ENCODE measurements at places on chromosomes 1 and 21.

DNA sequence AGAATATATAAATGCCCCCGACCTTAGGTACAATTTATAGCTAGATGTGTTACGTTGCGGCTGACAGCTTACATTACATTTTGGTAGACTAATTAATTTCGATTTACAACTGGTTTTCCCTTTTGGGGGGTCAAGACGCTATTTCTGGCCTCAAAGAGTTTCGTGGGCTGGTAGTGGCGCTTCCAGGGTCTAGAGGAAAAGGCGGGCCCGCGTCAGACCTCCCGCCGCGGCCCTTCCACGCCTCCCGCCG, 391 bp downstream of the IFT25 start:
- H3K36me3 ChIP-seq = peaks cover 4% of the 10 kb centered on the region
- H3K27me3 ChIP-seq = no peaks in the 10 kb centered on the region
- peak overlapping the region; percentile 60 for H3K4me3 ChIP-seq
- peak overlapping the region; percentile 72 for H3K27ac ChIP-seq
- peaks cover 71% of the 10 kb centered on the region for H3K4me1 ChIP-seq

DNA sequence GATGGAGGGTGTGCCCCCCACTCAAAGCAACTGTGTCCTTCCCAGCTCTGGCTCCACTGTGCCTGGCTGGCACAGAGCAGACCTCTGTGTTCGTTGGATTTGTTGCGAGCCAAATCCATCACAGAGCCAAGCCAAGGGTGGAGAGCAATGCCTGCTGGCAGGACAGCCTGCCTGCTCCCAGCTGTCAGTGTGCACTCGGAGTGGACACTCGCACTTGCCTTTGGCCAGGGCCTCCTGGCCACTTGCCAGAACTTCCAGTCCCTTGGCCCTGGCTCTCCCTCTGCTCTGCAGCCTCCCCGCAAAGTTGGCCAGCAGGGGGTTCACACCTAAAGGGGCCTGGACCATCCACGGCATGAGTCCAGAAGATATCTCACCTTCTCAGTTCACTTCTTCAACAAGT, 16.4 kb downstream of the HEYL start:
- H3K4me1 ChIP-seq = no peaks in the 10 kb centered on the region
- H3K27ac ChIP-seq = no peak overlapping the region
- DNase-seq = no peak

- DNase-seq = no peak
- H3K27ac ChIP-seq = no peak overlapping the region
- peaks cover 5% of the 10 kb centered on the region for H3K4me1 ChIP-seq
- H3K27me3 ChIP-seq = peaks cover 5% of the 10 kb centered on the region
These were observed 27.1 kb downstream of the ACTA1 start for GRCh38 chr1:229406798-229407197.

- H3K4me3 ChIP-seq = no peak overlapping the region
- H3K36me3 ChIP-seq = peaks cover 2% of the 10 kb centered on the region
- no peak for DNase-seq
- H3K4me1 ChIP-seq = peaks cover 7% of the 10 kb centered on the region
- no peaks in the 10 kb centered on the region for H3K27me3 ChIP-seq
These were observed 35.7 kb downstream of the CTNNBIP1 start for GRCh38 chr1:9874412-9874811.

- H3K4me3 ChIP-seq = no peak overlapping the region
- no peak overlapping the region for H3K27ac ChIP-seq
- DNase-seq = no peak
- no peaks in the 10 kb centered on the region for H3K36me3 ChIP-seq
- no peaks in the 10 kb centered on the region for H3K27me3 ChIP-seq
These were observed 10.2 kb downstream of the WNT4 start for GRCh38 chr1:22132517-22133235.

DNA sequence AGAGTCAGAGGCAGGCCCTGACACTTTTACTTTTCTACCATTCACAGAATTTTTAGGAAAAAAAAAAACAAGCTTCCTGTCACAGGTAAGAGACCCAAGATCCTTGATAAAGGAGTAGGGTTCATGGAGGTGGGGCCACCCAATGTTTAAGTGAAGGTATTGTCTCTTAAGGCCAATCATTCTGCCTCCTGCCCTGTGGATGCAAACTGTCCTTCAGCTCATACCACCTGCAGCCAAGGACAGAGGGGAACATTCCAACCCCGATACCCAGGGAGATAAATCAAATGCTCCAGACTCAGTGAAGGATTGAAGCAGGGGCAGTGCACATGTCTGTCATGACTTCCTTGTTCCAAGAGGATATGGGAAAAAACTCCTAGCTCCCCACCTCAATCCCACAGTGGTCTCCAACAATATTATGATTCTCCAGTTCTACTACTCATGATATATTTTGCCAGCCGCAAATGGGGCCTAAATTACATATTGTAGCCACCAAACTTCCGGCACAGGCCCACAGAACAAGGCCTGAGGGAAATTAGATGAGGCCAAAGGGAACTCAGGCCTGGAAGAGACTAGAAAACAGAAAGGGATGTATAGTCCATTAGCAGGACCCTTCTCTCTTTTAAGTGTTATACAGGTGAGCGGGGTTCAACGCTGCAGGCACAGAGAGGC, 59.5 kb downstream of the TRABD2B start:
- DNase-seq = no peak
- peaks cover 6% of the 10 kb centered on the region for H3K27me3 ChIP-seq
- H3K4me3 ChIP-seq = no peak overlapping the region
- no peaks in the 10 kb centered on the region for H3K4me1 ChIP-seq
- no peak overlapping the region for H3K27ac ChIP-seq
- no peaks in the 10 kb centered on the region for H3K36me3 ChIP-seq

GRCh38 chr1:20178634-20179370, 7.1 kb upstream of the UBXN10 start:
- no peaks in the 10 kb centered on the region for H3K27me3 ChIP-seq
- no peaks in the 10 kb centered on the region for H3K36me3 ChIP-seq
- no peak overlapping the region for H3K27ac ChIP-seq

- peak overlapping the region; percentile 45 for H3K27ac ChIP-seq
- no peaks in the 10 kb centered on the region for H3K27me3 ChIP-seq
- DNase-seq = no peak
- peaks cover 12% of the 10 kb centered on the region for H3K4me1 ChIP-seq
- H3K4me3 ChIP-seq = no peak overlapping the region
- peaks cover 35% of the 10 kb centered on the region for H3K36me3 ChIP-seq
These were observed 36.7 kb downstream of the ATP2B4 start for GRCh38 chr1:203663294-203663693.

GRCh38 chr1:112711670-112712069, 3.5 kb downstream of the PPM1J start:
- peaks cover 5% of the 10 kb centered on the region for H3K27me3 ChIP-seq
- H3K4me1 ChIP-seq = peaks cover 26% of the 10 kb centered on the region
- no peaks in the 10 kb centered on the region for H3K36me3 ChIP-seq
- H3K4me3 ChIP-seq = no peak overlapping the region
- no peak for DNase-seq

DNA sequence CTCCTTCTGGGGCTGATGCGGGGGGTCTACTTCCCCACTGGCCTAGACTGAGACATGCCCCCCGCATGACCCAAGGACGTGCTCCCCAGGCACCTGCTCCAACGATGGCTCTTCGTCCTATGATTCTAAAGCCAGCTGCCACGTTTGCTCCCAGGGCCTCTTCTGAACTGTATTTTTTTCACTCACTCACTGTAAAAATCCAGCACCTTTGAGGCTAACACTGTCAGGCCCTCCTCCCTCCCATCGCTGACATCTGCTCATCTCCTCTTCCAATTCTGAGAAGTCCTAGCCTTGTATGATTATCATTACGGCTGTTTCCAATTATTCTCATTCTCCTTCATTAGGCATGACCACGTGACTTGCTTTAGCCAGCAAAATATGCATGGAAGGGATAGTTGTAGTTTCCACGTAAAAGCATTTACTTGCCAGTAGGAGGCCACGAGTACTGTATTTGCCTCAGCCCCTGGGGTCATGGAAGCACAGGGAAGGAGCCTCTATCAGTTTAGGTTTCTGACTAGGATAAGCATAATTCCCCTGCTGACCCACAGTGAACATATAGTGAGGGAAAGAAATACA, 19.1 kb upstream of the EDN2 start:
- no peak for DNase-seq
- H3K4me3 ChIP-seq = no peak overlapping the region

DNA sequence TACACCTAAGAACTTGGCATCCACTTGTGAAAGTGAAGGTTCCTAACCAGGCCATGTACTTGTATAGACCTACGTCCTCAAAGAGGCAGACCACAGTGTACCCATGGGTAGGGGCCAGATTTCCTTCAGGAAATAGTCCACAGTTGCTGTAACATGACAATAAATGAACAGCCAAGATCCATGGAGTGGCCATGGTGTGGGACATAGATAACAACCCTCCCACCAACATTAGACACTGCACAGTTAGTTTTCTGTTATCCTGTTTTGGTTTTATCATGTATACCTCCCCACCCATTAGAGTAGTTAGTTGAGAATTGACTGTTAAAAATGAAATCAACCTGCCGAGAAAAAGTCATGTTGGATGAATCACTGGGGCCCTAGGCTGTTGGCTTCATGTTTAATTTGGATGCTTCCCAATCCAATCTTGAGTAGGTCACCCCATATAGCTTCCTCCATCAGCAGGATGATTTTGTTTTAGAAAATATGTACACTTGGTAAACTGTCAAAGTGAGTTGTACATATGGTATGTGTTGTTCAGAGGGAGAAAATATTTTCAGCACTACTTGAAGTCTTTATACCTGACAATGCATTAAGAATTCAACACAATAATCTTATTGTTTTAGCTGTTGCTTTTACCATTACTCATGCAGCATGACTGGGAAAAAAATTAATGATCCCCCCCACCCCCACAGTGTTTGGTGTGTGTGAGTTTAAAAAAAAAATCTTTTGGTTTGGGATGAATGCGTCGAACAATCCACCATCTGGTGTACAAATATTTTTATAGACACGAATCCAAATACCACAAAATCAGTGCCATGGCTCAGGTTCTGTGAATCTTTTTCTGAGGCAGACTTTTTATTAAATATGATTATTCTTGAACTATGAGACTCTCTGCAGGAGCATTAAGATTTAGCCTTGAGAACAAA, 88.3 kb upstream of the ARHGAP29 start:
- no peak overlapping the region for H3K4me3 ChIP-seq
- no peaks in the 10 kb centered on the region for H3K27me3 ChIP-seq

GRCh38 chr1:45403298-45403697, 63.1 kb upstream of the MUTYH start:
- H3K4me3 ChIP-seq = no peak overlapping the region
- no peaks in the 10 kb centered on the region for H3K27me3 ChIP-seq
- H3K27ac ChIP-seq = no peak overlapping the region
- no peaks in the 10 kb centered on the region for H3K4me1 ChIP-seq
- H3K36me3 ChIP-seq = no peaks in the 10 kb centered on the region

DNA sequence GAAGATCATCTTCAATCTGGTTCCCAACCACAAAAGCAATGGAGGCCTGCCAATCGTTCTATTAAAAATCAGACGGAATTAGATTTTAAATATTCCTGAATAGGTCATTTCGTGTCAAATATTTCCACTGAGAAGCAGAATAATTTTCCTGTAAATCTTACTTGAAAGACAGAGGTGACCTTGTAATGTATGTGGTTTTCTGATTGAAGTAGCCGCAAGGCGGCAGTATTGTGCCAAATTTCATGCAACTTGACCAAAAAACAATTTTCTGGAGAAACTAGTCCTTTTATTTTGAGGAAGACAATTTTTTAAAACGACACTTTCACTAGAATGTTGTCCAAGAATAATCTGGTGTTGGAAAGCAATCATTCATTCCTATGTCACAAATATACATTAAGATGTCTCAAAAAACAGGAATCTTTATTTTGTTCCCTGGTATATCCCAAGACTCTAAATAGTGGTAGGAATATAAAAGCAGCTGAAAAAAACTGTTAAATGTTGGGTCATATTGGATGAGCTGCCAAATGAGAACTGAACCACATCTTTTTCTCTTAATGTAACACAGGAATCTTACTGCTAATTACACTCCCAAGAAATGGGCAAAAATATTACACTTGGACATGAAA, 33.6 kb downstream of the SPAG17 start:
- DNase-seq = peak; percentile 61
- no peak overlapping the region for H3K27ac ChIP-seq
- no peak overlapping the region for H3K4me3 ChIP-seq
- no peaks in the 10 kb centered on the region for H3K4me1 ChIP-seq
- no peaks in the 10 kb centered on the region for H3K36me3 ChIP-seq
- no peaks in the 10 kb centered on the region for H3K27me3 ChIP-seq

DNA sequence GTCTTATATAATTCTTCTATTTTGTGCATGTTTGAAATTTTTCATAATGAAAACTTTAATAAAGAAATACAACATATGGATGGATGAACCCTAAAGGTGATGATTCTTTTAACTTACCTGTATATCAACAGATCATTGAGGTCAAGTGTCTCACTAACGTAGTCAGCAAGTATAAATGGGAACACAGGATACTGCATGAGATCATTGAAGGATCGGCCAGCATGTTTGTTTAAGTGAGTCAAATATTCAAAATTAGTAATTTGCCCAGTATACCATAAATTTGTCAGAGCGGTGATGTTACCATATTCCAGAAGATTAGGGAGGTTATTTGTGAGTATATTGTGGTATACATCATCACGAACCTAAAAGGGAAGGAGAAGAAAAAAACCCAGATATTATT, 71.0 kb upstream of the GNG4 start:
- no peak overlapping the region for H3K4me3 ChIP-seq
- H3K4me1 ChIP-seq = no peaks in the 10 kb centered on the region
- no peaks in the 10 kb centered on the region for H3K36me3 ChIP-seq
- H3K27ac ChIP-seq = no peak overlapping the region
- H3K27me3 ChIP-seq = no peaks in the 10 kb centered on the region

DNA sequence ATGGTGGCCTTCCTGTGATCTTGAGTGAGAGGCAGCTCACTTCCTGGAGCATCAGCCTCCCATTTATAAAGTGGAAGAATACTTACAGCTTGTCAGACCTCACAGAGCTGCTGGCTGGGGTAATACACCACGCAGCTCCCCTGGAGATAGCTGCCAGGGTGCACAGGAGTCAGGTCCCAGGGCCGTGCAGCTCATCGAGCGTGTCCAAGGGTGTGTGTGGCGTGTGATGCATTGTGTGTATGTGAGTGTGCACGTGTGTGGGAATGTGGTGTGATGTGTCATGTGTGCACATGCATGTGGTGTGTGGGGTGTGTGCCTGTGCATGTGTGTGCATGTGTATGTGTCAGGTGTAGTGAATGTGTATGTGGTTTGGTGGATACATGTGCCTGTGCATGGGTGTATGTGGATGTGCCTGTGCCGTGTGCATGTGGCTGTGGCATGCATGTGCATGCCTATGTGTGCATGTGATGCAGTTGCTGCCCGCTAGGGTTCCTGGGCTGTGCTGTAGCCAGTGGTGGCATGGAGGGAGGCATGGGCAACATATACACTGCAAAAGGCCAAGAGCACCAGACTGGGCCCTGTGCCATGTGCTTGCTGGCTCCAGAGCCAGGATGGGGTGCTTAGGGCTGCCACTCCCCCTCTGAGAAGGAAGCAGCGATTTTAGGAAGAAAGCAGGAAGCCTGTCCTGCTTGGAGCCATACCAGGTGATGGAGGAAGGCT, 24.6 kb downstream of the WNT3A start:
- H3K36me3 ChIP-seq = no peaks in the 10 kb centered on the region
- H3K27me3 ChIP-seq = no peaks in the 10 kb centered on the region
- no peak overlapping the region for H3K4me3 ChIP-seq

Data from DND-41 (cell line).